ENCODE measurements at places on chromosomes 5 and 9.

DNA sequence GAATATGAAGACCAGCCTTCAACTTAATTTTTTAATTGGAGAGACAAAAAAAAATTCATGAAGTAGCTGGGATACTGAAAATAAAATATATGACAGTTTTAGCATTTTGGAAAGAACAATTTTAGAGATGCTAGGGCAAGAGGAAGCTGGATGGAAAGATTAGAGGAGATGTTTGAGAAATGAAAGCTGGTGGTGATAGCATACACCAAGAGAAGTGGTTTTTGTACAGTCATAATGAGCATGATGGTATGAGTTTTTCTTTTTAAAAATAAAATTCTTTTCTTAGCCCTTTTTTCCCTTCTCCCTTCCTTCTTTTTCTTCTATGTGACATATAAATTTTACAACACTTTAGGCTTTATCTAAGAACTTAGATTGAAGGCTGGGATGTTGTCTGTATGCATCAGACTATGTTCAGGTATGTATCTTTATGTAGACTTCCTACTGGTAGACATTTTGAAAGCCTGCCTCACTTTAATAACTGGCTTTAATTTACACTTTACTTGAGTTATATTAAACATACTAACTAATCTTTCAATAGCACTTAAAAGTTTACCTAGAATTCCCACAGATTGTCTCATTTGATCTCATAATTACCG, 522.5 kb downstream of the TLE4 start:
- DNase-seq: no peak

DNA sequence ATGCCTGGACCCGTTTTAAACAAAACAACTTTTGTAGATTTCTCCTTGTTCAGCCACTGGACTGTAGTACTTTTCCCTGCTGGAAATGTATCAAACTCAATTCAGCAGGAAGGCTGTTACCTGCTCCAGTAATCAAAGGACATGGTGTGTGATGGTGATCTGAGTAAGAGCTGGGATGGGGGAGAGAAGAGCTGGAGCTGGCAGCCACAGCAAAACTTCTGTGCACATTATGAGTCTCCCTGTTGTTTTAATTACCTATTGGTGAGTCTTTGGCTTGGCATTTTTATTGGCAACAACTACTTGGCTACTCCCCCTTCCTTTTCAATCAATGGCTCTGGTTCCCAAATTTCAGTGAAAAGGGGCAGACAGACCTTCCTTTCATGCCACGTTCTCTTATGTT, 9.7 kb downstream of the NREP start:
- no peak for DNase-seq

GRCh38 chr5:149002761-149003689, 59.8 kb downstream of the SH3TC2 start:
- DNase-seq: peak; percentile 67

DNA sequence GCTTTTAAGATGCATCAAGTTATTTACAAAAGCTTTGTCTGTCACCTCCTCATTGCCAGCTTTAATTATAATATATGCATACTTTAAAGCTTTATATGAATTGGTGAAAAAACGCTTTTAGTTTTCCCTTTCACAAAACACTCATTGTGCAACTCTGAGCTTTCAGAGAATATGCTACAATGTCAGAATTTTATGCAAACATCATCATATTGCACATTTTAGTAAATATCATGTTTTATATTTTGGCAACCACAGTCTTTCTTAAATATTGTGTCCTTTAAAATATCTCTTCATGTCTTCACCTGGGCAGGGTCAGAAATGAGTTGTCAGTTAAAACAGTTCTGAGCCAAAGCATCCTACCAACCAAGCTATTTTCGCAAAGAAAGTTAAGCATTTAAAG, 601.1 kb upstream of the RORB start:
- DNase-seq: no peak

- no peak for DNase-seq
These were observed 23.0 kb downstream of the MARCHF6 start for GRCh38 chr5:10376544-10376943.
